ENCODE measurements at places on chromosomes 1 and 21. TPM values are rescaled to one million over a fixed set of nuclear protein-coding genes. Genes with fewer than 3 reads are reported as not detected.
A peak's percentile ranks its signal among the peaks of the same experiment; 100 is the strongest.

GRCh38 chr1:175922254-175922881 is 179.0 kb upstream of the TNR start:
- no peak overlapping the region for H3K4me3 ChIP-seq
- H3K27ac ChIP-seq = no peak overlapping the region
- no peaks in the 10 kb centered on the region for H3K4me1 ChIP-seq
- no peaks in the 10 kb centered on the region for H3K36me3 ChIP-seq
- no peaks in the 10 kb centered on the region for H3K27me3 ChIP-seq
- no peak for DNase-seq

GRCh38 chr1:30427545-30427944 is 295.8 kb downstream of the MATN1 start:
- H3K4me3 ChIP-seq = no peak overlapping the region
- H3K27ac ChIP-seq = no peak overlapping the region
- no peaks in the 10 kb centered on the region for H3K36me3 ChIP-seq
- DNase-seq = no peak
- H3K4me1 ChIP-seq = no peaks in the 10 kb centered on the region

GRCh38 chr1:199976496-199977144 is 50.9 kb upstream of the NR5A2 start:
- no peaks in the 10 kb centered on the region for H3K36me3 ChIP-seq
- no peaks in the 10 kb centered on the region for H3K4me1 ChIP-seq
- H3K27me3 ChIP-seq = no peaks in the 10 kb centered on the region
- DNase-seq = no peak
- no peak overlapping the region for H3K4me3 ChIP-seq
- no peak overlapping the region for H3K27ac ChIP-seq

DNA sequence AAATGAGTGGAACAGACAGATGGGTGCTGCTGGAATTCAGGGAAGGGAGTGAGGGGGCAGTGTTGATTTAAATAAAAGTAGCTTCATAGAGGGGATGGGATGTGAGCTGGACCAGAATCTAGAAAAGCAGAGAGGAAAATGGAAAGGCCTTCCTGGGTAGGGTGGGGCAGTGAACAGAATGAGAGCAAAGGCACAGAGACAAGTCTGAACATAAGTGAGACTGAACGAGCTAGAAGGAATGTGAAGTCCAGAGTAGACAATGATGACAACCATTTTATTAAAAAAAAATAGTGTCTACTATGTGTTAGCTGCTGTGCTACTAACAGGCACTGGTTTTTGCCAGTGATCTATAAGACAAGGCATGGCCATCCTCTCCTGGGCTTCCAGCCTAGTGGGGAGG is 36.0 kb downstream of the ELK4 start:
- H3K27ac ChIP-seq = no peak overlapping the region
- peaks cover 18% of the 10 kb centered on the region for H3K4me1 ChIP-seq
- no peaks in the 10 kb centered on the region for H3K27me3 ChIP-seq
- no peaks in the 10 kb centered on the region for H3K36me3 ChIP-seq
- no peak overlapping the region for H3K4me3 ChIP-seq

- H3K36me3 ChIP-seq = no peaks in the 10 kb centered on the region
- H3K27ac ChIP-seq = no peak overlapping the region
- no peaks in the 10 kb centered on the region for H3K27me3 ChIP-seq
- DNase-seq = no peak
- no peaks in the 10 kb centered on the region for H3K4me1 ChIP-seq
These were observed 515.3 kb upstream of the NR5A2 start for GRCh38 chr1:199512037-199512710.

DNA sequence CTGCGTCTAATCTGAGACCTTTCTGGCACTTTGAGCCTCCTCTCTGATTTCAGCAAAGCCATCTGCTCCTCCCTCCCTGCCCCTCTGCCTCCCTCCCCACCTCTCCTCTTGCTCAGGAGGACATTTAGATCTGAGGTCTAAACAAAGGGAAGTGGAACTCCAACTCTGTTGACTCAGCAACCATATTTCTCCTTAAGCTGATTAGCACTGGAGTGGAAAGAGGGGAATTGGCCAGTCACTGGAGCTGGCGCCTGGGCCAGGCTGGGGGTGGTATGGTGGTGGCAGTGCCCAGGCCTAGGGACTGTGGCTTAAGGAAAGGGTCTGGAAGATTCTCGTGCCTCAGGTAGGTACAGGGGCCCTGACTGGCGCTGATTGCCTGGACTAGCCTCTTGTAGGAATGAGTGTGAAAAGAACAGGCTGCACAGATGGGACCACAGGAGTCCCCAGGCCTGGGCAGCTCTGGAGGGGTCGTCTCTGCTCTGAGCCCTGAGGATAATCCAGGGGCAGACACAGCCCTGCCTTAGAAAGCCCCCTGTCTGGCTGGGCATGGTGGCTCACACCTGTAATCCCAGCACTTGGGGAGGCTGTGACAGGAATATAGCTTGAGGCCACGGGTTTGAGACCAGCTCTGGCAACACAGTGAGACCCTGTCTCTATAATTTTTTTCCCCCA is 11.9 kb downstream of the SH2D2A start:
- peaks cover 4% of the 10 kb centered on the region for H3K4me1 ChIP-seq
- no peak for DNase-seq
- H3K27me3 ChIP-seq = no peaks in the 10 kb centered on the region
- no peaks in the 10 kb centered on the region for H3K36me3 ChIP-seq
- no peak overlapping the region for H3K27ac ChIP-seq
- no peak overlapping the region for H3K4me3 ChIP-seq

DNA sequence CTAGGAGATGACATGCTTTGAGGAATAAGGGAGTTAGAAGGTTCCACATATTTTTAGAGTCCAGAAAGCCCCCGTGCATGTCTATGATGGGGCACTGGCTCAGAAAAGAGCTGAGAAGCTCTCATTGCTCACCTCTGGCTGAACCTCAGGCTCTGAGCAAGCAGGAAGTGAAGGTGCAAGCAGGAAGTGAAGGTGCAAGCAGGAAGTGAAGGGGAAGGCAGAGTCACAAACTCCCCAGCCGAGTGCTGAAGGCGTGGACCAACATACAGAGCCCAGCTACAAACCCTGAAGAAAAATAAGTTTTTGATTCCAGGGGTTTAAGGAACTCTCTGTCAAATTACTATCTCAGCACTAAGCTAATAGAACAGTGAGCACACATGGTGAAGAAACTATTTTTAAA is 7.0 kb downstream of the KRTAP10-8 start:
- DNase-seq = no peak
- H3K27me3 ChIP-seq = no peaks in the 10 kb centered on the region
- H3K4me1 ChIP-seq = no peaks in the 10 kb centered on the region
- no peak overlapping the region for H3K27ac ChIP-seq

- peaks cover 3% of the 10 kb centered on the region for H3K27me3 ChIP-seq
- H3K4me3 ChIP-seq = no peak within 1 kb of the TSS
- no peaks in the 10 kb centered on the region for H3K36me3 ChIP-seq
These were observed at the start of gene CNKSR1 for GRCh38 chr1:26177182-26177684. Gene CNKSR1 (plus strand): TSS chr1:26177491. CDS start chr1:26177548, 57 bp downstream.

GRCh38 chr21:42711667-42712066 is 58.2 kb downstream of the PDE9A start:
- no peak overlapping the region for H3K4me3 ChIP-seq
- no peak overlapping the region for H3K27ac ChIP-seq
- no peak for DNase-seq
- no peaks in the 10 kb centered on the region for H3K36me3 ChIP-seq

DNA sequence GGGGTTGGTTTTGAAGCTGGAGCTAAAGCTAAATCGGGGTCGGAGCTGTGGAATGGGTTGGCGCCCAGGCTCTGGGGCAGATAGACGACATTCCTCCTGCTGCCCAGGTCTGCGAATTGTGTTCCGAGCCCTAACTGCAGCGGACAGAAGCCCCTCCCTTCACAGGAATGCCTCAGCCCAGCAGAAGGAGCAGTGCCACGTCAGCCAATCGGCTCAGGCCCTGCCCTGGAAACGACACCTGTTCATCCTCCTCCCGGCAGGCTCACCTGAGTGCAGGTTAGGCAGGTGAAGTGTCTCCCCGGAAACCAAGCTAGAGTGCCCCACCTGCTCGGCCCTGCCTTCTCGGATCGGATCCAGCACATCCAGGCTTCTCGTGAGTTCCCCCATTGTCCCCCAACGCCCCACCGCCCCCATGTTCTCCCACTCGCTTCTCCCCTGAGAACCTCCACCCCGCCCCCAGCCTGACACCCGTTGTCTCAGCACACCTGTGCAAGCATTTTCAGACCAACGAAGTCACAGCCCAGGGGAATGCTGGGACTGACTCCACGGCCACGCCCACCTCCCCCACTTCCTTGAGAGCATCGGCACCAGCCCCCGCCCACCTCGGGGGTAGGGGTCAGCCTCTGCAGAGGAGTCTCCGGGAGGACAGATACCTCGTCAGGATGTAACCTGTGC is 775 bp downstream of the TMEM125 start:
- no peaks in the 10 kb centered on the region for H3K4me1 ChIP-seq

DNA sequence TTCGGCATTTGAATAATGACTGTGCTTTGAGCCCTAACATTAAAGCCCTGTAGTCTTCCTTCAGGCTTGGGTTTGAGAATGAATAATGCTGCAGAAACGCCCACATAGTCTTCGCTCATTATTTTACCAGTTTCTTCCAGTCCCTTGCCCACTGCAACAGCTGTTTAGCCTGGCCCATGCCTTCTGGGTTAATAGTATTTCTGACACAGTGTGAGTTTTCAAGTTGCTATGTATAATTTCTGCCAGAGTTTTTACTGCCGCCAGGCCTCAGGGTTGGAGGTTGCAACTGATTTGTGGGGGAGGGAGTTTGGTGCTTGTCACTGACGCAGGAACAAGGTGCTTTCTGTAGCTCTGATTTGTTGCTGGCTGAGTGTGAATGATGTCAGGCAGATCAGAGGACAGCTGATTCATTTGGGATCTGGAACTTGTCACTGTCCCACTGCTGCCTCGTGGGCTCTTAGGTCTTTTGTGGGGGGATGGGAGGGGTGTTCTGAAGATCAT is 109.8 kb downstream of the MAST2 start:
- no peak overlapping the region for H3K4me3 ChIP-seq
- no peaks in the 10 kb centered on the region for H3K27me3 ChIP-seq
- peaks cover 7% of the 10 kb centered on the region for H3K4me1 ChIP-seq
- DNase-seq = peak; percentile 98

- no peaks in the 10 kb centered on the region for H3K36me3 ChIP-seq
- no peak for DNase-seq
- no peak overlapping the region for H3K27ac ChIP-seq
- H3K27me3 ChIP-seq = no peaks in the 10 kb centered on the region
- H3K4me1 ChIP-seq = peaks cover 8% of the 10 kb centered on the region
These were observed 91.4 kb upstream of the LYPLAL1 start for GRCh38 chr1:219081943-219082925.

DNA sequence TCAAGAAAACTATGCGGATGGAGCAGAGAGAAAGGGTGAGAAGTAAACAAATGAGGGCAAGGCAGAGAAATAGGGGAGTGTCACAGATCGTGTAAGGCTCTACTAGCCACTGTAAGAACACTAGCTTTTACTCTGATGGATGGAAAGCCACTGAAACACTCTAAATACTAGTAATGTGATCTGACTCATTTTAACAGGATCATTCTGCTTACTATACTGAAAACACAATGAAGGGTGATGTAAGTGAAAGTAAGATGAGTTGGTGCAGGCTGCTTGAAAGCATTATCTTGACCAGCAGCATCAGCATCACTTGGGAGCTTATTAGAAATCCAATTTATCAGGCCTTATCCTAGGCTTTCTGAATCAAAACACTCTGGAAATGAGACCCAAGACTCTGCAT is 32.7 kb downstream of the TUT4 start:
- DNase-seq = peak; percentile 86
- H3K36me3 ChIP-seq = no peaks in the 10 kb centered on the region
- H3K4me1 ChIP-seq = no peaks in the 10 kb centered on the region
- no peak overlapping the region for H3K4me3 ChIP-seq

- H3K27me3 ChIP-seq = no peaks in the 10 kb centered on the region
- no peak for DNase-seq
- no peak overlapping the region for H3K27ac ChIP-seq
- H3K4me1 ChIP-seq = no peaks in the 10 kb centered on the region
- no peak overlapping the region for H3K4me3 ChIP-seq
These were observed 105.4 kb upstream of the WARS2 start for GRCh38 chr1:119245881-119246280.

DNA sequence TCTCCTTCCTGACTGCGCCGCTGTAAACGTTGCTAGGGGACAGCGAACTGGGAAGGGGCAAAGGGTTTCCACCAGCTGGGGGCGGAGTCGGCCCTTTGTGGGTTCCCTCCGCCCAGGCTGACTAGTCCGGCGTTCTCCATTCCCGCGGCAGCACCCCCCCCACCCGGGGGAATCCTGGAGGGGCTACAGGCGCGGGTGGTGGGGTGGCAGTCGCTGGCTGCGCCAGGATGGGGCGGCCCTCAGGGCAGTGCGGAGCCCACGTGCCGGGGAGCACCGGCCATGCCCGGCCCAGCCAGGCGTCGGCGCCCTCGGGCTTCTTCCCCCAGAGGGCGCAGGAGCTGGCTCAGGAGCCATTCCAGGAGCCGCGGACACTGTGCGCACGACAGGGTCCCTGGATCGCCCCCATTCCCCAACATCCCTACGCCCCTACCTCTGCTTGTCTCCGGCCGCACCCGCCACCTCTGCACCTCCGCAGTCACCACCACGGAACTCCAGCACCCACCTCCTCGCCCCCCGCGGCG is 476 bp downstream of the BATF3 start:
- no peaks in the 10 kb centered on the region for H3K36me3 ChIP-seq
- H3K27me3 ChIP-seq = no peaks in the 10 kb centered on the region
- H3K4me3 ChIP-seq = peak overlapping the region; percentile 47
- peaks cover 4% of the 10 kb centered on the region for H3K4me1 ChIP-seq
- peak; percentile 23 for DNase-seq
- H3K27ac ChIP-seq = peak overlapping the region; percentile 37

DNA sequence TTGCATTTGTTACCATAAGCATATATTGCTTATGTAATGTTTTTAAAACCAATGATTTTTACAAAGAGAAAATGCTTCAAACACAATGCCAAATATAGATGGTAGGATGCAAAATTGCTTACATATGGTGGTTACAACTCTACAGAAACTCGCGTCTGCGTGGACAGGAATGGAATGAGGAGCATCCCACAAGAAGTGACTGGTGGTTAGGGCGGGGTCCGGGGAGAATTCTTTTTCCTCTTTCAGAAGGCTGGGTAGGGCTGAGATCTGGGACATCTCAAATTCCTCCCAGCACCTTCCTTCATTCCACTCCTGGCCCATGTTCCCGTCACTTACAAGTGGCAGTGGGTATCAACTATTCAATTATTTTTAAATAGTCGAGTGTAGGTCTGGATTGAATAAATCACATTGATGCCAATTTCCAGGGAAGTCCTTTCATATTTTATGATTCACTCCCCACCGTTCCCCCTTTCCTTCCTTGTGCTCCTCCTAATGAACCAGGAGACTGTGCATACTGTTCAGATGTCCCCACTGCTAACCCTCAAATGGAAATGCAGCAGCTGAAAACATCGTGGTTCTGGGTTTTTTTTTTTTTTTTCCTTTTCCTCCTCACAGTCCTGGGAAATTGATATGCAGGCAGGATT is 174.5 kb upstream of the POU3F1 start:
- DNase-seq = peak; percentile 5
- H3K4me1 ChIP-seq = no peaks in the 10 kb centered on the region
- no peak overlapping the region for H3K27ac ChIP-seq
- no peaks in the 10 kb centered on the region for H3K27me3 ChIP-seq

- no peaks in the 10 kb centered on the region for H3K36me3 ChIP-seq
- no peak for DNase-seq
- H3K27me3 ChIP-seq = peaks cover 47% of the 10 kb centered on the region
- no peak overlapping the region for H3K4me3 ChIP-seq
- H3K4me1 ChIP-seq = peaks cover 2% of the 10 kb centered on the region
- H3K27ac ChIP-seq = no peak overlapping the region
These were observed 2.6 kb downstream of the RUNX3 start for GRCh38 chr1:24927473-24927872.

Gene LRRC3
- 0.26 TPM for total RNA-seq

Gene ST6GALNAC3
- 0.51 TPM for total RNA-seq

Gene SPAG17
- total RNA-seq = under 0.01 TPM

Gene PRR9
- not detected for total RNA-seq

Gene CNR2
- total RNA-seq = not detected

Gene SPRR5
- total RNA-seq = not detected

Gene CD5L
- total RNA-seq = not detected

All from fibroblast of lung (primary cell).